ENCODE measurements at places on chromosomes 1 and 21.

DNA sequence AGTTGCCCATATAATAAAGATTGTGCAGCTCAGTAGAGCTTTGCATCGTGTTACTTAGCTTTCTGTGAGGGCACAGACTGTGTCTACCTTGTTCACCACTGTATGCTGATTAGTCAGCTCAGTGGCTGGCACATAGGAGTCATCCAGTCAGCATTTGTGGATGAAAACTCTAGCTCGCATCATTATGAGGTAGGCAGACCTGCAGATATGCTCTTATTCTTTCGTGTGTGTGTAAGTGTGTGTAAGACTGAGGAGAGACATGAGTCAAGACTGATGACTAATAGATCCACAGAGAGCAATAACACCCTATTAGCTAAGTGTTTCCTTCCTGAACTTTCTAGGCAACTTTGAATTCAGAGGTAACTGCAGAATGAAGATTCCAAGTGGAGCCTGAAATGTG is 17.1 kb downstream of the TTF2 start:
- no peak for DNase-seq

DNA sequence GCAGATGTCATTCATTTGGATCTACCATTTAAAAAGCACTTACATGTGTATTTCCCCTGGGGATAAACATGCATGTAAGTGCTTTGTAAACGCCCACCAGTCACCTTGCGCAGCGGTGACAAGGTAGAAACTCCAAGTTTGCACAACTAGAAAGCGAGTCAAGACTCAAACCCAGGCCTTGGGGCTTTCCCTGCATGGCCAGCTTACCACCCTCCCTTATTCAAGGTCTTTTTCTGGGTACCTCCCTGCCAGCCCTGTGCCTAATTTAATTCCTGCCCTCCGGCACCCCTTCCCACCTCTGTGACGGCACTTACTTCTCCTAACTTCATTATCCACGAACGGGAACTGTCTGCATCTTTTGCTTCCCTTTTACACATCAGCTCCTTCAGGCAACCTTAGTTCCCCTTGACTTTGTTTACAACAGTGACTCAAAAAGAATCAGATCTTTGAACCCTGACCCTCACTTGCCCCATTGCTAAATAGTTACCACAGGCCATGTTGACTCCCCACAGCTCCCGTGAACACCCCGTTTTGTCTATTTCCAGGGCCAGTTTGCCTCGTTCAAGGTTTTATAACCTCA is 138.3 kb upstream of the ETS2 start:
- DNase-seq: no peak

GRCh38 chr1:109819906-109820305 is 56.2 kb upstream of the EPS8L3 start:
- no peak for DNase-seq

DNA sequence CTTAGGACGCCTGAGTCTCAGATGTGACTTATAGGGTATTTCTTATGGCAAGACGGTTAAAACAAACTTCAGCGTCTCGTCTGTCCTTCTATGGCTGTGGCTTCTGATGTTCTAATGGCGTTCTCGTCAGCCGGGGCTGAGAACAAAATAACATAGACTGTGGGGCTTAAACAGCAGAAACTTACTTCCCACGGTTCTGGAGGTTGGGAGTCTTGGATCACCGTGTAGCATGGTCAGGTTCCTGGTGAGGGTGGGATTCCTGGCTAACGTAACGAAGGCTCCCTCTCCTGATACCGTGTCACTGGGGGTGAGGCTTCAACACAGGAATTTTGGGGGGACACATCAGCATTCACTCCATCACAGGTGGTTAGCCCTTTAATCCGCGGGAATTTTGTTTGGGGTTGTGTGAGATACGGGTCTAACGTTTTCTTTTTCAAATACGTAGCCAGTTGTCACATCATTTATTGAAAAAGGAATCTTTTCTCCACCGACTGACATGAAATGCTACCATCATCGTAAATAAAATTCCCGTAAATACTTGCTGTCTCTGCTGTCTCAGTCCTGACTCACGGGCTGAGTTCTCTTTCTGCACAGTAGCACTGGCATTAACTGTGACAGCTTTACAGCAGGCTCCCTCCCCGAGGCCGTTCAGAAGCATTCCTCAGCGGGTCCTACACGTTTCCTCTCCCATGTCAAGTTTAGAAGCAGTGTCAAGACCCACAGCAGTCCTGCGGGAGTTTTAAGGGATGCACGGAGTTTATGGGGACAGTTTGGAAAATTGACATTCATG is 8.1 kb upstream of the POFUT2 start:
- no peak for DNase-seq

GRCh38 chr1:201357211-201357610 is 20.3 kb downstream of the TNNT2 start:
- no peak for DNase-seq

DNA sequence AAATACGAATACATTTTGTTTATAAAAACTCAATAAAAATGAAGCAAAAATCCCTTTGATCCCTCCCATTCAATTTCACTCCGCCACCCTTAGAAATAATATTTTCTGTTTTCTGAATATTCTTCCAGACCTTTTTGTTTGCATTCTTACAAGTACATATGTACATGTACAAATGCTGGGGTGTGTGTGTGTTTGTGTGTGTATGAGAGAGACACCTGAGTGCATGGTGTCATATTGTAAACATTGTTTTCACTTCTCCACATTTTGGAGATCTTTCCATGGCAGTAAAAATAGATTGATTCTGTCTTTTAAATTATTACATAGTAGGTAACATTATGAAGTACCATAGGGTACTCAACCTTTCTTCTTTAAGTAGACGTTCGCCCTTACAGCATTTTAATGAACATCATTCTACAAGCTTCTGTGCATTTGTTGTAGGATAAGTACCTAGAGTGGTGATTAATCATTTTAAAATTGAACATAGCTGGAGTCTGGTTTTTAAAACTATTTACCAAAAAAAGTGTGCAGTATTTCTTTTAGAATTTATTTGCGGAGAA is 1.3 kb upstream of the MPC2 start:
- DNase-seq: no peak
